ENCODE measurements at places on chromosomes 1 and 21.
A peak's percentile ranks its signal among the peaks of the same experiment; 100 is the strongest.

- DNase-seq: no peak
Observed at GRCh38 chr1:235857756-235858155, 8.9 kb downstream of the LYST start.

GRCh38 chr1:56507925-56508522 is 71.3 kb downstream of the PLPP3 start:
- DNase-seq: no peak

- DNase-seq: peak; percentile 82
Observed at GRCh38 chr21:14675774-14676530, 129.8 kb upstream of the SAMSN1 start.

- DNase-seq: no peak
Observed at GRCh38 chr1:210722410-210723081, 393.8 kb downstream of the HHAT start.

DNA sequence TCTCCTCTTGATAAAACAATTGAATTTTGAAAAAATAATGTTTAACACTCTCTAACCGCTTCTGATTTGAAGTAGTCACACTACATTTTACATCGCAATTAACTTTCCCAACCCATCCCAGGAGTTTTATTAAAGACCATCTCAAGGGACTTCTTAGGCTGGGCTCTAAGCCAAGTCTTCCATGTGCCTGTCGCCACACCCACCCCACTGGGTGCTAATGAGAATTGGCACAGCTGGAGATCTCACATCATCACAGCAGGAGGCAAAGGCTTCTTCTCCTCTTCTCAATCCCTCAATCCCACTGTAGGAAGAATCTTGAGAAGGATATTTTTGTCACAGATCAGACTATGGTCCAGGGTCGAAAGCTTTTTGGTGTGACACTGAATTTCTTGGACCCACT is 328.9 kb downstream of the NUF2 start:
- DNase-seq: no peak

DNA sequence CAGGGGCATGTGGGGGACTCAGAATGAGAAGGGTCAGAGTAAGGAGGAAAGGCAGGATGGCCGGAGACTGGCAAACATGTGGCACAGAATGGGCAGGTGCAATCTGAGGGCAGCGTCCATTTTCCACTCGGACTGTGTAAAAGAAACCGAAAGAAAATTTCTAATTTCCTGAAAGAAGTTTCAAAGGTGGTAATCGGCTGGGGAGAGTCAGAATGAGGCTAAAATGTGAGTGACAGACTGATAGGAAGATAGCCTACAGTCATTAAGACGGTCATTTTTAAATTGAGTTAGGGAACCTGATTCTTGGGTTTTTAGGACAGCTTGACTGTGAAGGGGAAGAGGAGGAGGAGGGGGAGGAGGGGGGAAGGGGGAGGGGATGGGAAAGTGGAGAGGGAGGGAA is 23.6 kb downstream of the COA6 start:
- peak; percentile 67 for DNase-seq

DNA sequence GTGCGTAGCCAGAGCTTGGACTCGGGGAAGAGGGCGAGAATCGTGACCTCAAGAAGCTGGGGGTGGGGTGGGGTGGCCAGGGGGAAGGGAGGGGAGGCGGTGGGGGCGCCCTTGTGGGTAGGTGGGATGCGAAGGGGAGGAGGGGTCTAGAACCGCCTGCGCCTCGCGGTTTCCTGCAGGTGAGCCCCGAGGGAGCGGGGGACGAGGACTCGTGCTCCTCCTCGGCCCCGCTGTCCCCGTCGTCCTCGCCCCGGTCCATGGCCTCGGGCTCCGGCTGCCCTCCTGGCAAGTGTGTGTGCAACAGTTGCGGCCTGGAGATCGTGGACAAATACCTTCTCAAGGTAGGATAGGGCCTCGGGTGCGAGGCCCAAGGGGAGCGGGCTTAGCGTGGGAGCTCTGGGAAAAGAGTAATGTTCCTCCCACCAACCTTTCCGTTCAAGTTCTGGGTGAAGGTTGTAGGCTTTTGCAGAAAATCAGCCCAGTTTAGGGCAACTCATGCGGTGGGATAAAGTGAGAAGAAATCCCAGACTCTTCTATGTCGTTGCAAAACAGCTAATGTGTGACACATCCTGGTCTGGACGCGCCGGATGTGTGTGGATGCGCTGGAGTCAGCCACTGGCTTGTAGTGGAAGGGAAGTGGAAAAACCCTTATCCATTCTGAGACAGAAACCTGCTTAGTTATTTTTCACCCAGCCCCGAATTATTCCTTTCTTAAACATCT is 2.9 kb downstream of the LHX8 start:
- DNase-seq: no peak

GRCh38 chr1:9860887-9861286 is 37.1 kb upstream of the CLSTN1 start:
- no peak for DNase-seq

- peak; percentile 13 for DNase-seq
Observed at GRCh38 chr1:233240829-233241682, 54.5 kb downstream of the PCNX2 start.

DNA sequence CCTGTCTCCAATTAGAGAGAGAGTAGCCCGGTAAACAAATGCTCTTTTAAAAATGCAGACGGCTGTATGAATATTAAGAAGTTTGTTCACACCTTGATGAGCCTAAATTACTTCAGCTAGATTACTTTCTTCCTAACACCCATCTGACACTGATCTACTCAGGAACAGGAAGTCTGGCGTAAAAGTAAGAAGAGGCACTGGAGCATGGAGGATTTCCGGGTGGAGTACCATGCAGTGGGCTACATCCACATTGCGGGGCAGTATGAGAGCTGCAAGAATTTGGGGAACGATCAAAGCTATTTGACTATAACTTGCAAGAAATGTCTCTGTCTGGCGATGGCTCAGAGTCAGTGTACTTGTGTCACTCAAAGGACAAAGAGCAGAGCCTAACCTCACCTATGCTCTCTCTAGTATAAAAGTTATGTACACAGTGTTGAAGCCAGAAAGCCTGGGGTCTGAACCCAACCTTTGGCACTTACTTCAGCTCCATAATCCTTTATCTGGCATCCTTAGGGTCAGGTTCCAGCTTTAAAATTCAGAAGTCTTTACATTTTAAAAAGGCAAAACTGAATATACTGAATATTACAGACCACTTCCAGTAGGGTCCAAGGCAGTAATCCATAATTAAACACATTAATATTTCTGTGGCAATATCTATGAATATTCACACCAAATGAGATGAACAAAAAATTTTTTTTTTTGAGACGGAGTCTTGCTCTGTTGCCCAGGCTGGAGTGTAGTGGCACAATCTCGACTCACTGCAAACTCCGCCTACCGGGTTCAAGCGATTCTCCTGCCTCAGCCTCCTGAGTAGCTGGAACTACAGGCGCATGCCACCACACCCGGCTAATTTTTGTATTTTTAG is 7.9 kb upstream of the GNPAT start:
- peak; percentile 18 for DNase-seq

DNA sequence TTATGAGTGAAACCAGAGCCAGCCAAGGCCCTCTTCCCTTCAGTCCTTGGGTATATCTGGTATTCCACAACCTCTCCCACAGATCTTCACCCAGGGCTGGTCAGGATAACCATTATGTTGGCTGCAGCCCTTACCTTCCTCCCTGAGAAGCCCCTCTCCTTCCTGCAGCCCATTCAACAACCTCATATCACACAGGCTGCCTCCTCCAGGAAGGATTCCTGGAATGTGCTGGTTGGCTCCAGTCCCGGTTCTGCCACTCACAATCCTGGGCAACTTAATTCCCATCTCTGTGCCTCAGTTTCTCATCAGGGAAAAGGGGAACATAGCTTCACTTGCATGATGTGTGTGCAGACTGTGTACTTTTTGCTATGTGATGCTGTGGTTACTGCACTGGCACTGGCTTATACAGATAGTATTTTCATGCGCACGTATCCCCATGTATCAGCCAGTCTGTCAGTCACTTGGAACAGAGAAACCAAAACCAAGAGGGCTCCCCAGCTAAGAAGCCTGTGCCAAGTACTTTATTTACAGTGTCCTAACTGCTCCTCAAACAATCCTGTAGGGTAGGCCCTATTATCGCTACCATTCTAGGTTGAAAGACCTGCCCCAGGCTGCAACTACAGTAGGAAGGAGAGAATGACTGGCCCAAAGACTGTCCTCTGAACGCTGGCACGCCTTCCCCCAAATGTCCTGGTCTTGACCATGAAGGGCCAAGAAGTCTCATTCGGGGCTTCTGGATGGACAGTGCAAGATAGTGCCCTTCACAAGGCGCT is 39.9 kb upstream of the PPP1R15B start:
- DNase-seq: peak; percentile 38

DNA sequence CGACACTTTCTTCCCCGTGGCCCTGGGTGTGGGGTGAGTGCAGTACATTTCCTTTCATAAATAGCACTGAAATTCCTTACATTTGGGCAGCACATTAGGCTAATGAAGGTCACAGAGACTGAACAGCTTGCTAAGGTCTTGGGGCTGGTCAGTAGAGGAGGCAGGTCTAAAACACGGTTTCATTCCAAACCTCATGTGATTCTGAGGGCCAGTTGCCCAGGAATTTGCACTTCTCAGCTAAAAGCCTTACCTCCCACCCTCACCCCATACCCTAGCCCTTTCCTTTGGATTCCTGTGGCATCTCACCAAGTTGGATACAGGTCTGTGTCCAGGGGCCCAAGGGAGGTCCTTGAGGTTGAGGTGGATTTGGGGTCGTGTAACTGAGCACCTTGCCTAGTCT is 147.8 kb upstream of the CD34 start:
- DNase-seq: no peak

GRCh38 chr21:34790341-34790740 is 121.5 kb downstream of the CLIC6 start:
- DNase-seq: no peak

- peak; percentile 66 for DNase-seq
Observed at GRCh38 chr1:161382214-161383019, 14.7 kb upstream of the CFAP126 start.

- no peak for DNase-seq
Observed at GRCh38 chr1:221494670-221495069, 247.2 kb downstream of the DUSP10 start.

DNA sequence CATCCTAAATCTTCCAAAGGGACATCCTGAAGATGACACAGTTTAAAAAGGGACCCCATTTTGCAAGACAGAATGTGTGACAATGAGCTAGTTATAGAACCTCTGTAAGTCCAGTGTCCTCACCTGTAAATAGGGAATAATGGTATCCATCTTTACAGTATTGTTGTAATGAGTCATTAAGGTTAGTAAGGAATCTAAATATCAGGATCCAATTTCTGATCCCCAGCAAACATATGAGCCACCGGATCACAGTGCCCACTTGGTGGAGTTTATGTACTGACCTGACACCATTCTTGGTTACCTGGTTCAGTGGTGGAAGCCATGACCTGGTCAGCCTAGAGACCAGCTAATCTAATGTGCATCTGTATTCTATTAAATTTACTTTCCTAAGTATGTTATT is 47.9 kb upstream of the TSPAN2 start:
- DNase-seq: no peak

DNA sequence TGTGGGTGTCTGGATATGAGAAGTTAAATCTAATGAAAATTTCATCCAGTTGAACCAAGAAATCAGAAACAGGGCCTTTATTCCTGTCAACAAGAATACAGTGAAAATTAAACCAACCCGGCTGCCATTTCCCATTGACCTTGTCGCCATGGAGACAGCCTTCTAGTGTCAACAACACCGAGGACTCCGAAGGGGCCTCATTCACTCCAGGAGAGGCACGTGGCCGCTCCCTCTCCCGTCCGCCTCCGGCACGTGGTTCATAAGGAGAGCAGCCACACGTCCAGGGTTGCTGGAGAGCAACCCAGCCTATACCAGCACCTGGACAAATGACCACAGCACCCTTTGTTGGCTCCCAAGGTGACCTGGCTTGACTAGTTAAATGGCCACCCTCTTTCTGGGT is 120.3 kb upstream of the VAMP3 start:
- no peak for DNase-seq

DNA sequence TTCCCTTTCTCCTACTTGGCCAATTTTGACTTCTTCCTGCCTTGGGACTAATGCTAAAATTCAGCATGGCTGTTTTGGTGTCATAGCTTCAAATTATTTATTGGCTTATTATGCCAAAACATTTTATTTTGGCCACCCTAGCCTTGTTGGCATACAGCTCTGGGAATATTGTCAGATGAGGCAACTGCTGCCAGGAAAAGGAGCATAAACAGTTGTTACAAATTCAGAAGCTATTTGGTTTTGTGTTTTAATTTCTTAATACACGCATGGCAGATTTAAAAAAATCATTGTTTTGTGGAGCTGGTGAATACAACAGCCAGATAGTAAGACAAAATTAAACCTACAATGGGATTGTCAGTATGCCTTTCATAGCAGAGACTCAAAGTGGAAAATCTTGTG is 66.8 kb upstream of the BCL10 start:
- DNase-seq: no peak

DNA sequence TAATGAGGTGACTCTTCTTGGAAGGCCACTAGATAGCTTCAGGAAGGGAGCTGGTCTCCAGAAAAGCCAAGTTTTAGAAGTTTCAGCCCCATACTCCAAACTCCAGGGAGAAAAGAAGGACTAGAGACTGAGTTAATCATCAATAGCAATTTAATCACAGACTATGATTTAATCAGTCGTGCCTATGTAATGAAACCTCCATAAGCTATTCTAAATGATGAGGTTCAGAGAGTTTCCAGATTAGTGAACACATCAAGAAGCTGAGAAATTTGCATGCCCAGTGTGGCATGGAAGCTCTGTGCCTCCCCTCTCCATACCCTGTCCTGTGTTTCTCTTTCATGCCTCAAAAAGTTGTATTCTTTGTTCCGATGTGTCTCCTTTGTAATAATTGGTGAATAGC is 49.2 kb upstream of the CCDC190 start:
- no peak for DNase-seq

- DNase-seq: no peak
Observed at GRCh38 chr1:246595146-246595545, 28.9 kb downstream of the CNST start.

DNA sequence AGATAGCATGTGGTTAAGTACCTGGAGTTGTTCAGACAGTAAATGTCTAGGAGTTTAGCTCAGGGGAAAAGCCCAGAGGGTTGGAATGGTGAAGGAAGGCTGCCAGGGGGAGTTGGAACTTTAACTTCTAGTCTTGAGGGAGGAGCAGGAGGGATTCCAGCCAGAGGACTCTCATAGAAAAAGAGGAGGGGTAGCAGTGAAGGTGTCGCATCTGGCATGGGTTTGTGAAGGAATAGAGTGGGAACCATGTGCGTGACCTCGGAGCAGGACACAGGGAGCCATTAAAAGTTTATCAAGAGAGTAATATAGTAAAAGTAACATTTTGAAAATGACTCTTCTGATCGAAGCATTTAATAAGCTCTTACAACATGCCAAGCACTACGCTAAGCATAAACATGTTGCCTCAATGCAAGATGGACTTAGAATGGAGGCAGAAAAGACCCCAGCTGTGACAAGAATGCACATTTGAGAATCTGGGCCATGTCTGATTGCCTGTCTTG is 632.4 kb upstream of the CAMK1G start:
- DNase-seq: no peak

GRCh38 chr1:248897412-248898337 is 8.4 kb upstream of the PGBD2 start:
- DNase-seq: no peak
